NCI-H460 (cell line): ENCODE measurements at places on chromosomes 3 and 15.

DNA sequence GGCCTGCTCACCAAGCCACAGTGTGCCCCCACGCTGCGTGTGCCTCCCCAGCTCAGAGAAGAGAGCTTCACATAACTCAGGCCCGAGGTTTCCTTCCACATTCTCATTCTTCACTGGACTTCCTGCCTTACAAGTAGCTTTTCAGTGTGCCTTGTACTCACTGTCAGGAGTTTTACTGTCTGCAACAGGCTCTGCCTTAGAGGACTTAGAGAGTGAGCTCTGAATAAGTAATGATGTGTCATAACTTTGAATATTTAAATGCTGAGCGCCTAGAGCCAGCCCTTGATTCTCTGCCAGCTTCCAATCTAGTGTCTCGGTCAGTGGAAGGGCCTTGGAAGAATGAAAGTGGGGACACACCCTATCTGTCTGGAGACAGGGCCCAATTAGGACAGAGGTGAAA is 41.8 kb downstream of the ITGB5 start:
- DNase-seq, result no peak

DNA sequence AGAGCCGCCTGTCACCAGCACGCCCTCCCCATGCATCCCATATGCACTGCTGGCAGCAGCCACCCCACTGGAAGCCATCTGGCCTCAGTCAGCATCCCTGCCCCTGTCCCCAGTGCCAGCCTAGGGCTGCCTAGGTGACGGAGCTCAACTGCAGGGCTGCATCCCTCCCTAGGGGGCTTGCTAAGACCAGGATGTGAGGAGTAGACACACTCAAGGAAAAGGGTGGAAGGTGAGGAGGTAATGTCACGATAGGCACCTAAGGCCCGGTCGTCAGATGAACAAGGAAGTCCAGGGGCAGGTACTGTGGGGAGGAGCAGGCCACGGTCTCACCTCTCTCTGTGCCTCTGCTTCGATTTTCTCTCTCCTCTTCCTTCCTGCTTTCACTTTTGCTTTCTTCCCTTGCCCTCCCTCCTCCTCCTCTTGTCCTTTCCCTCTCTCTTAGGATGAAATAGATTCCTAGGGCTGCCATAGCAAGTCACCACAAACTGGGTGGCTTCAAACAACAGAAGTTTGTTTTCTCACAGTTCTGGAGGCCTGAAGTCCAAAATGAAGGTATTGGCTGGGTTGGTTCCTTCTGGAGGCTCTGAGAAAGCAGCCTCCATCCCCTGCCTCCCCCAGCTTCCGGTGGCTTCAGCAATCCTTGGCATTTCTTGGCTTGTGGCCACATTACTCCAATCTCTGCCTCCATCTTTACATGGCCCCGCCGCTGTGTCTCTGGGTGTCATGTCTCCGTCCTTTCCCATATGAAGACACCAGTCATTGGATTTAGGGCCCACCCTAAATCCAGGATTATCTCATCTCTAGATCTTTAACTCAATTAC is 298.3 kb downstream of the SHQ1 start:
- DNase-seq, result no peak

- DNase-seq, result no peak
Observed at GRCh38 chr15:31577108-31577507, 250.5 kb downstream of the KLF13 start.

- no peak for DNase-seq
Observed at GRCh38 chr3:9700536-9700935, 3.1 kb upstream of the CPNE9 start.

DNA sequence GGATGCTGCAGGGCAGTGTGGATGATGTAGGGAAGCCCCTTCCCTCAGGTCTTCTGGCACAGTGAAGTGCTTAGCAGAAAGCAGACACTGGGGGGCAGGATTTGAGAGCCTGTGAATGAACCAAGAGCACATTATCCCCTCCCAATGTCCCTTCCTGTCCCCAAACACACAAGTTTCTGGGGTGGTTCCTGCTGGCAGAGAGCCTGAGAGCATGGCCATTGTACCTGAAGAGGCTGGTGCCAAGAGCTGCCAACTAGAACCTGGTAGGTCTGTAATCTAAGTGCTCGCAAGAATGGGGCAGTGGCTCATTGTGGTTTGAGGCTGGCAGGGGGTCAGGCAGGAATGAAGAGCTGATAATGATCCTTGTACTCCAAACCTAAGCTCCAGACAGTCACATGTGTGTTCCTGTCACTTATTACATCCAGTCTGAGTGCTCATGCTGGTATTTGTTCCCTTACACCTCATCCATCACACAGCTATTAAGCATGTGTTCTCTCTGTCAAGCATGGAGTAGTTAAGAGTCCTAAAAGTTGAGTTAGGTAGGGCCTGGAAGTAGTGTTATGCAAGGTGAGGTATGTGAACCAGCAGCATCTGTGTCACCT is 6.7 kb upstream of the CCR1 start:
- DNase-seq, result no peak

DNA sequence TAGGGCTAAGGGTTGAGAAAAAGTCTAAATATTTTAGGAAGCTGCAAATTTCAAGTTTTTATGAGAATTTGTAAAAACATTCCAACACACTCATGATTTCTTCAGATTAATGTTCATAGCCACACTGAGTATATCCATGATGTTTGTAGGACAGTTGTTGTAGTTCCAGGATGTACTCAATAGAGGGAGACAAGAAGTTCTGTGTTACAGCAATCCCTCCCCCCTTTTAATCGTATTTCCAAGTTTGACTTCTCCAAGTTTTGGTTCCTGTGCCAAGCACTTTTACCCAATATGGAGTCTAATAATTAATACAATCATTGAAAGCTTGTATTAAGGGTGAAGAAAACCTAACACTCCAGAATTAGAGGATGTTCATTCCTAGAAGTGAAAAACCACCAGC is 143.4 kb downstream of the FEZF2 start:
- peak; percentile 1 for DNase-seq

- no peak for DNase-seq
Observed at GRCh38 chr3:140423146-140423545, 254.7 kb upstream of the TRIM42 start.
